NCI-H1436 treated with DMSO at 0.1 percent for 48 hours (cell line): ENCODE measurements at places on chromosomes 1 and 21.

DNA sequence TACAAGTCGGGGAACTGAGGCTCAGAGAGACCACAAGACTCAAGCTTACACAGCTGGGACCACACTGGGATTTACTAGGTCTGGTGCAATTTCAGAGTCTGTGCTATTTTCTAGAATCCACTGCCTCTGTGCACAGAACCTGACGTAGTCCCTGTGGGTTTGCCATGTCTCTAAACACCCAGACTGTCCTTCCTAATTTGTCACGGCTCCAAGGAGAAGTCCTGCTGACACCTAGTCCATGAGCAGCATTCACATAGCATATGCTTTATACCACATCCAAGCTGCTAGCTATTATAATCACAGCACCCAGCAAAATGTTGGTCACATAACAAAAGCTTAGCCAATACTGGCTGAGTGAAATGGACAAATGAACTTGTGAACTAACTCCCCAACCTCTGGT lies 79.0 kb upstream of the HMGB4 start:
- no peak for DNase-seq

GRCh38 chr1:228803421-228803820 lies 68.1 kb downstream of the RHOU start:
- DNase-seq: no peak

GRCh38 chr1:63828322-63829044 lies 54.7 kb downstream of the ROR1 start:
- DNase-seq: no peak

GRCh38 chr1:152182431-152182830 lies 23.4 kb upstream of the RPTN start:
- DNase-seq: no peak

DNA sequence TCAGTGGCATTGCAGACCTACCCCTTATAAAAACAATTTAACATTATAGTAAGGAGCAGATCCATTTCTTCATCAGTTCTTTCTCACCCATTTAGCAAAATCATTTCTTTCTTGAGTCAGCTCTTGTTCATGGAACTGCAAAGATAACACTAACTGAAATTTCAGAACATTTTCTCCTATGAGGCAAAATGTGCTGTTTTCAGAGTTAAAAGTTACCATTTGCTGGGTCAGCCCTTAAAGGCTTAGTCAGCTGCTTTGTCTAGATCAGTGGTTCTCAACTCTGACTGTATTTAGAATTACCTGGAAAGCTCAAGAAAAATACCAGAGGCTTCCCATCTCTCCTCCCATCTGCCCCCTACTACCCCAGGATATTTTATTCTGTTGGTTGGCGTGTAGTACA lies 12.2 kb downstream of the METTL13 start:
- DNase-seq: no peak

GRCh38 chr1:99748419-99748818 lies 18.0 kb downstream of the FRRS1 start:
- no peak for DNase-seq

DNA sequence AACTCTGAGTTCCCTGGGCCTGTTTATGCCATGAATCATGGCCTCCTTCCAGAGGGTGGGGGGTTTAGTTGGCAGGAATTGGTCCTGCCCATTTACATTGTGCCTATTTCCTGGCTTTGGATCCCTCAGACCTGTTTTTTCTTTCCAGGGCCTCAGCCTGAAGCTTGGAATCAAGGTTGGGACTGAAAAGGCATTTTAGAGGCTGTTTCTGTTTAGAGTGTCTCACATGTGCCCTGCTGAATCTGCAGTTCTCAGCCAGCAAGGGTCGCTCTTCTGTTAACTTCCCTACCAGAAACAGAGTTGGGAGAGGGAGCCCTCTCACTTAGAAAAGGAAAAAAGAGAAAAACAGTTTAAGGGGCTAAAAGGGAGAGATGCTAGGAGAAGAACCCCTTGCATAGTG lies 191.1 kb downstream of the PTPRC start:
- no peak for DNase-seq

DNA sequence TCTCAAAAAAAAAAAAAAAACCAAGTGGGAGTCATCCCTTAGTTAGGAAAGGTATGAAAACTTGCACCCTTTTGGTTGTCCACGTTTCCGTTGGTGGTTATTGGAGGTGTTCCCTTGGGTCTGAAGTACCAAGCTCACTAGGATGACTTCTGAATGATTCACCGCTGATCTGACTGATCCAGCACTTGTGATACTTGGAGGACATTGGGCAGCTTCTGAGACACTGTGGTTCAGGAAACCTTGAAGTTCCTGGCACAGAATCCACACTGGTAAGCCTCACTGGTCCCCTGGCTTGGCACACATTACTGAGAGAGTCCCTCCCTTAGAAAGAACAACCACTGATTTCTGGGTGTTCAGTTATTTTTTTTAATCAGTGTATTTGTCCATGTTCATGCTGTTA lies 91.9 kb downstream of the RYR2 start:
- DNase-seq: no peak

- DNase-seq: no peak
Measured at GRCh38 chr1:155051777-155052398, 772 bp downstream of the ADAM15 start.

DNA sequence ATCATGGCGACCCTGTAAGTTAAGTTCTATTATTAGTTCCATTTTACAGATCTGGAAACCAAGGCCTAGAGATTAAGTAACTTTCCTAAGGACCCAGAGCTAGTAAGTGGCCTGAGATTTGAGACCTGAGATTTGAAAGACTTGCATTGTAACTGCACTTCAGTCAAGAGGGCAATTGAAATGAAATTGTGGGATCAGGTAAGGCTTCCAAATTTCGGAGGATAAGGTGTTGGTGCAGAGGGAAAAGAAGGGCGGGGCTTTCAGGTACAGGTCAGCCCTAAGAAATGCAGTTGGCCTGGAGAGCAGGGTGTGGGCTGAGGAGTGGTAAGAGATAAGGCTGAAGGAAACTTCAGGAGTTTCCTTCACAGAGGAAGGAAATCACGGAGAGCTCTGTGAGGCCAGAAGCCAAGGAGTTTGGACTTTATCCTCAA lies 51.1 kb downstream of the SLC16A1 start:
- no peak for DNase-seq

DNA sequence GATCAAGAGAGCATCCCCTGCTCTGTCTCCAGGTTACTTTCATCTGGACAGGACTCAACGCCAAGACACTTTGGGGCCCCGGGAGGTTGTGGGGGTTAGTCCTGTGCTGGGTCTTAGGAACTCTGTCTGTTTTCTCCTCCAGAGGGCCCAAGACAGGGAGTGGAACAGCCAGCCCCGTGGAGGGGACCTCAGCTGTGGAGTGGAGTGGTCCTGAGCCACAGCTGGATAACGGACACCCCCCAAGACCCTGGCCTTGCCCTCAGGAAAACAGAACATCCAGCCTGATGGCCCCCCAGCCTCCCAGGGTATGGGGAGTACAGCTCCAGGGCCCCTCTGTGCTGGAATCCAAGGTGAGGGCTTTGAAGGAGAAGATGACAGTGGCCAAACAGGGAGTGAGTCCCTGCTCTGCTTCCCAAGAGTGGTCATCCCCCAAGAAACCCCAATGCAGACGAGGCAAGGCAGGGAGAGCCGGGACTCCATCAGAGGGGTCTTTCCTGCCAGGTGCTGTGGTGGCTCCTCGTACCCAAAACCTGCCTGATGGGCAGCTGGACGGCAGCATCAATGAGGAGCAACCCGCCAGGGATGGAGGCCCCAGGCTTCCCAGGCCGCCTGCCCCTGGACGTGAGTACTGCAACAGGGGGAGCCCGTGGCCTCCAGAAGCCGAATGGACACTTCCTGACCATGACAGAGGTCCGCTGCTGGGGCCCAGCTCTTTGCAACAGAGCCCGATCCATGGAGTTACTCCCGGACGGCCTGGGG lies 3.5 kb downstream of the KIAA1614 start:
- no peak for DNase-seq

- DNase-seq: no peak
Measured at GRCh38 chr1:19704247-19705113, 39.8 kb downstream of the HTR6 start.

GRCh38 chr1:67897270-67897949 lies 64.1 kb upstream of the GNG12 start:
- no peak for DNase-seq

DNA sequence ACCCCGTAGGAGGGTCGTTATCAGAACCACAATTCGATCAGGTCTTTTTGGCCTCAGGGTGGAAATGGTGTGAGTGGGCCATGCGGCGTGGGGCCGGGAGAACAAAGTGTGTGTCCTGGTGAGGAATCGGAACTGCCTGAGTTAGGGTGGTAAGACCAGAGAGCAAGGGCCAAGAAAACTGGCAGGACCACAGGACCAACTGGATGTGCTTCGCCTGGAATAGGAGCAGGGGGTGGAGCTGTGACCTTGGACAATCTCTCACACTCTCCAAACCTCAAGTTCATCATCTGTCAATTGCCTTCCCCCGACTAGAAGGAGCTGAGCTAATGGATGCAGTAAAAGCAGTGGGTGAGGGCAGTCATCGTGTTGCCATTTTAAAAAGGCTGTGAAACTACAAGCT lies 59.5 kb downstream of the NAV1 start:
- no peak for DNase-seq

DNA sequence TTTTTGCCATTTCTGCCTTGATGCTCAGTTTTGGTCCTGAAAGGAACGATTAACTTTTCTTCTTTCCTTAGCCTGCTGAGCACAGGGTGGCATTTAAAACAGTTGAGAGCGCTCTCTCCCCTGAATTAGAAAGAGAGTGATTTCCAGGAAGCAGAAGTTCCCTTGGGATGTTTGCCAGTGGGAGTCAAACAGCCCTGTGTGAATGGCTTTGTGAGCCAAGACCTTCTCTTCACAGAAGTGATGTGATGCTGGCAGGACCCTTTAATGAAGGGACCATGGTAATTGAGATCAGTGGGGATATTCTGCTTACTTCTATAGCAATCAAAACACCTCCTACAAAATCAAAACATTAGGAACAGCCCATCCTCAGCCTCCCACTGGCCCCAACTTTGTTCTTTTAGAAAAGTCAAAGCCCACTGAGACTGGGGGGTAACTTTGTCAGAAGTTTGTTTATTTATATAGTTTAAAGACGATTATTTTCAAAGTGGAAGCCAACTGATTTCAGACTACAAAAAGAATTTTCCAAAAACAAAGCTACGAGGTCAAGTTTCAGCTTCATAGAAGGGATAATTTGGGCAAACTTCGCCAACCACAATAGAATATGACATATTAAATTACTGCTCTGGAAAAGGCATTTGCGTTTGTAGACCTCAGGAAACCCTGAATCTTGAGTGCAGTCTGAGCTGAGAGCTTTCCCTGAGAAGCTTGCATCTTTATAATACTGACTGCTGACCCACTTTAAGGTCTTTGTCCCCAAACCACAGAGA lies 122.7 kb downstream of the GABPA start:
- DNase-seq: no peak

- DNase-seq: no peak
Measured at GRCh38 chr21:33402001-33402979, 923 bp upstream of the IFNGR2 start.

DNA sequence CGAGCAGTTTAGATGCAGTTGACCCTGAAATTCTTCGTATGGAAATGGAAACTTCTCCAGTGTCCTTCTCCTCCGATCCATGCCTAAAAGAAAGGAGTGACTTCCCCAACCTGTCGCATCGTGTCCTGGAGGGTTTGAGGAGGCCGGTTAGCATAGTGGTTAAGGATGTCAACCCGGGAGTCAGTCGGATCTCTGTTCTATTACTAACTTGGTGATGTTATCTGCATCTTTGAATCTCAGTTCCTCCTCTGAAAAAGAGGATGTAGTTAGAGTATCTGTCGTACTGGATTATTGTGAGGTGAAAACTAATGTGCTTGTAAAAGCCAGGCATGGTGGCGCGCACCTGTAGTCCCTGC lies 684 bp downstream of the ZBTB8B start:
- DNase-seq: no peak

GRCh38 chr1:93447481-93448291 lies at the start of gene FNBP1L:
FNBP1L (plus strand) TSS chr1:93448118; CDS start chr1:93448282, 164 bp downstream.
- no peak for DNase-seq

DNA sequence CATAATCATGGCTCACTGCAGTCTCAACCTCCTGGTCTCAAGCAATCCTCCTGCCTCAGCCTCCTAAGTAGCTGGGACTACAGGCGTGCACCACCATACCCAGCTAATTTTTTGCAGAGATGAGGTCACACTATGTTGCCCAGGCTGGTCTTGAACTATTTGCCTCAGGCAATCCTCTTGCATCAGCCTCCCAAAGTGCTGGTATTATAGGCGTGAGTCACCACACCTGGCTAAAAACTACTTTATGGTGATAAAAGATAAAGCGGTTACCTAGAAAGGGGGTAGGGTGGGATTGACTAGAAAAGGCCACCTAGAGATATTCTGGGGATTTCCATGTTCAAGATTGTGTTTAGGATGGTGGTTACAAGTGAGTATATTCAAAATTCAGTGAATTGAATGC lies 5.0 kb downstream of the TSTD1 start:
- no peak for DNase-seq

DNA sequence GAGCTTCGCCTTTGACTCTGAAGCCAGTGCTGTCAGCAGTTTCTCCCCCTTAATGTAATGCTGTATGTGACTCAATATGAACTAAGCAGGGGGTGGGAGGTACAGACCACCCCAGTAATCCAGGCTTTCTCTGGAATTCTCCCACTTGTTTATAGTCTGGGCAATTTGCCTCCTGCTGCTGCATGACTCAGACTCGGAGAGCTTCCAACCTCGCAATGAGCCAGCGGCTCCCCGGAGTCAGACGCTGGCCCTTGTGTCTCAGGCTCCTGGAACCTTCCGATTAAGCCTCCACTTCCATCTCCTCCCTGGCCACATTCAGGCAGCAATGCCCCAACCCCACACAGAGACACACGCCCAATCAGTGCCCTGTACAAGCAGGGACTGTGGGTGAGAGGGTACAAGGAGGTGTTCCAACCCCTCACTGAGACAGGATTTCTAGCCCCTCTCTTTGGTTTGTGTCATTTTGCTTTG lies 471.7 kb upstream of the VAMP3 start:
- DNase-seq: no peak

DNA sequence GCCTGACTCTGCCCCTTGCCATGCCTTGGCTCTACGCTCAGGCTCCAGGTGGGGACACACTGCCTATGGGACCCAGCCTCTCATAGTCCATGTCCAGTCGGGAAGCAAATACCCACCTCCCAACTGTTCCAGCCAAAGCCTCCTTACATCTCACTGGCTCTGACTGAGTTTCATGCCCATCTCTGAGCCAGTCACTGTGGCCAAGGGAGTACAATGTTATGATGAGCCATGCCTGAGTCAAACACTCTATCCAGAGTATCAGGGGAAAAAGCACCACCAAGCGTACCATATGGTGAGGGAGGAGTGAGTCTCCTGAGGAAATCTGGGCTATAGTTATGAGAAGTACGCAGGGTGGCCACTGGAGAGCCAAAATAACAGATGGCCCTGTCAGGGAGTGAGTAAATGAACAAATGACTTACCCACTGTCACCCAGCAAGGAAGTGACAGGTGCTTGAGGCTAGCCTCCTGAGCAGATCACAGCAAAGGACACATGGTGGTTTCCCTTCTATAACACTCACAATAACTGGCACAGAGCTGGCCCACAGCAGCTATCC lies 236.6 kb upstream of the GJB5 start:
- no peak for DNase-seq

GRCh38 chr21:34618941-34619340 lies 4.0 kb upstream of the RCAN1 start:
- no peak for DNase-seq

GRCh38 chr1:150106341-150106740 lies 38.8 kb downstream of the VPS45 start:
- no peak for DNase-seq

- no peak for DNase-seq
Measured at GRCh38 chr1:14929547-14930246, 223.8 kb upstream of the TMEM51 start.

GRCh38 chr1:204493145-204493983 lies 1.2 kb downstream of the PIK3C2B start:
- no peak for DNase-seq

GRCh38 chr1:215003686-215004085 lies 78.9 kb upstream of the KCNK2 start:
- no peak for DNase-seq
